ENCODE measurements at places on chromosomes 1 and 21. TPM values are rescaled to one million over a fixed set of nuclear protein-coding genes. Genes with fewer than 3 reads are reported as not detected.

- DNase-seq, result no peak
Observed at GRCh38 chr1:65994223-65994622, 201.5 kb downstream of the PDE4B start.

DNA sequence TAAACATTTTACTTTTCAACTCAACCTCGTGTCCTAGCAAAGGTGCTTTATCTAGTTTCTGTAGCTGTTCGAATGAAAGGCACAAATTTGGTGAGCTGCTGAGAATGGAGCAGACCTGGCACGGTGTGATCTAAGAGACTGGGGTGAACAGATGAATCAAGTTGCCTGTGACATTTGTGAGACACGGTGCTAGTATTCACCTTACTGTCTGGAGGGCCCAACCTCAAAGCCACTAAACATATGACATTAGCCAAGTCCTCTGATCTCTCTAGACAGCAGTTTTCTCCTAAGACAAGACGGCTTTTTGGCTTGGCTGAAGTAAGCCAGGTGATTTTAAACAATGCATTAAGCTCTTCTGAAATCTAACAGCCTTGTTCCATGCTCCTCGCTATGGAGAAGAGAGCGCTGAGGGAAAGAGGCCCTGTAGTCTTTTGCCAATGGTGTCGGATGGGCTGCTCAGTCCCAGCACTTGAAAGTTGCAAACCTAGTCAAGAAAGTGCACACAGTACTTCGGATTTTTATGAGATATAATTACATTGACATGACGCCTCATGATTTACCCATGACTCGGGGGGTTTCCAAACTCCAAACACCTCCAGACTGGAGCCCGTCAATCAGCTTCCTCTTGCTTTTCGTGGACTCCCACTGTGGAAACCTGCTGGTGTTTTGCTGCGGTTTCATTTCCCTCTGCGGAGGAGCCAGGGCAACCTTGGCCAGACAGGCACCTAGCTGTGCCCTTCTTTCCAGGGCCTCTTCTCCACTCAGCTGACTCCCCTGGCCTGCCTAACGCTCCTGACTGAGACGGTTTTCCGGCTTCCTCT, 794 bp upstream of the TOR3A start:
- no peak for DNase-seq

The KRTAP25-1 gene
- not detected for total RNA-seq

DNA sequence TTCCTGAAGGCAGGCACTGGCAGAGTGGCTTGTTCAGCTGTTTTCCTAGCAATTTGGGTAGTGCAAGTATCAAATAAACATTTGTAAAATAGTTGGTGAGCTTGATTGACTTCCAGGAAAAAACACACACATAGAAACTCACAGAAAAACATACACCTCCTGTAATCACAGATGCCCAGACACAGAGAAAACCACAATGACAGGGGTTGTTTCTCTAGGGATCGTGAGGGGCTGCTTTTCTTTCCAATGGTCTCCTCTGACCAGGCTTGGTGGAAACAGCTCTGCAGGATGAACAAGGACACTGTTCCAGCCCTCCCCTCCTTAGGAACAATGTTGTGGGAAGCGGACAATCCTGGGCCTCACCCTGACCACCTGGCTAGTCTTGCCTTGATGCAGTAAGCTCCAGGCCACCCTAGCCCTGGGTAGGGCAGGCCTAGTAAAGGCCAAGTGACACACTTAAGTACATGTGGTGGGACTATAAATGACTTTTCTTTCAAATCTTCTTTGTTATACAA, 142.5 kb upstream of the HMGB4 start:
- DNase-seq, result no peak

DNA sequence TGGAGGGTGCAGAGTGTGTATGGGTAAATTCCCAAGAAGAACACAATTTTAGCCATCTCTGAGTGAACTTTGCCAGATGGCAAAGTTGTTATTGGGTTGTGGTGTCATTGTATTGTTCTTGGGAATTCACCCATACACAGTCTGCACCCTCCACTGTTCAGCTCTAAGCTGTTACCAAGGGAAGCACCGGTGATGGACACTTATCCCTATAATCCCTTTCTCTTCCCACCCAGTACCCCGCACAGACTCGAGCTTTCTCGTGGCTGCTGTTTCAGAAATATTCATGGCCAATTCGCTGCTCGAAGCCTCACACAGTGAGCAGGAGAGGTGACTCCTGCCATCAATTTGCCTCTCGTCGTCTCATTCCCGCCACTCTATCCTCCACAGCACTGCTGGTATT, 95.7 kb upstream of the PALMD start:
- DNase-seq, result no peak

The PGBD5 gene
- total RNA-seq, result 0.12 TPM

The OR2AK2 gene
- total RNA-seq, result not detected
